Right renal cortex interstitium (tissue), 3 donors: ENCODE measurements at places on chromosomes 1 and 21. TPM values are rescaled to one million over a fixed set of nuclear protein-coding genes. Genes with fewer than 3 reads are reported as not detected.
A peak's percentile ranks its signal among the peaks of the same experiment; 100 is the strongest.

DNA sequence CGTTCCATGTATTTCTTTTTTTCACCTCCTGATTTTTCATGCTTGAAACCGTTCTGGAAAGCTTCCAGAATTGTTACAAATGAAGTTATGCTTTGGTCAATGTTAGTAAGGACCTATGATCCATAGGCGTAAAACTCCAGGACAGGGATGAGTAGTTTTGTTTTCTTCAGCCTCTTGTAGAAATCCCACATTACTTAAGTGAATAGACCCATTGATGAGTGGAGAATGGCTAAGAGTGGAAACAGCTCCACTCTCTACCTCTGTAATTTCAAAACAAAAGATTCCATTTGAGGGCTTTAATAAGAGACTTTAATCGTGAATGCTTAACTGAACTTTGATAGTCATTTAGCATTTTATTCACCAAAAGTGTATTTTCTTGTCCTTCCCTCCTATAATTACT, 3.0 kb upstream of the TGFB2 start:
- no peak for DNase-seq

GRCh38 chr1:153387785-153388184, 3.1 kb downstream of the S100A8 start:
- DNase-seq: no peak

DNA sequence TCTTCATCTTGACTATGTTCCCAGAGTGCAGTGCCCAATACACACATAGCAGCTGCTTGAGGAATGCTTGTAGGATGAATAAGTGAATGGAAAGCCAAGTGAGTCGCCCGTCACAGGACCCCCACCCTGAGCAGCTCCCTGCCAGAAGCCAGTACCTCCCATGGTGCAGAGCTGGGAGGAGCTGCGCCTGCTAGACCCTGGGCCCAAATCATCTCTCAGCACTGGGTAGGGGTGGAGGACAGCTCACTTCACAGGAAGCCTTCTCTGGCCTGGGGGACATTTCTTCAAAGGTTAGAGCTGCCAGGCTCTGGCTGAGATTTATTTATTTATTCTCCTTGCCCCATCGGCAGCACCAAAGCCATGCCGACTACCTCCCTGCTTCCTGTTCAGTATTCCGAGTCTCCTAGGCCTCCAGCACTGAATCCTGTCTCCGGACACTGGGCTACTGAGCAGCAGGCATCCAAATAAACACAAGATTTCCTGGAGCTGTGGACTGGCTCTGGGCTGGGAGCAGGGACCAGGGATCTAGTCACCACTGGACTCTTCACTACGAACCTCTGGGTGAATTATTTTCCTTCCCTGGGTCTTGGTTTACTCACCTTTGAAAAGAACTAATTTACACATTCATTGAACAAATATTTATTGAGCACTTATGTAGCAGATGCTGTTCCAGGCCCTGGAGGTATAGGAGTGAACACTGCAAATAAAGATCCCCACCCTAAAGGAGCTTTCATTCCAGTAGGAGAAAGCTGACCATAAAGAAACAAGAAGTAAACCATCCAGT, 187.7 kb downstream of the TRABD2B start:
- DNase-seq: no peak

KCNA2 gene
- polyA plus RNA-seq: 0.30 TPM

DNA sequence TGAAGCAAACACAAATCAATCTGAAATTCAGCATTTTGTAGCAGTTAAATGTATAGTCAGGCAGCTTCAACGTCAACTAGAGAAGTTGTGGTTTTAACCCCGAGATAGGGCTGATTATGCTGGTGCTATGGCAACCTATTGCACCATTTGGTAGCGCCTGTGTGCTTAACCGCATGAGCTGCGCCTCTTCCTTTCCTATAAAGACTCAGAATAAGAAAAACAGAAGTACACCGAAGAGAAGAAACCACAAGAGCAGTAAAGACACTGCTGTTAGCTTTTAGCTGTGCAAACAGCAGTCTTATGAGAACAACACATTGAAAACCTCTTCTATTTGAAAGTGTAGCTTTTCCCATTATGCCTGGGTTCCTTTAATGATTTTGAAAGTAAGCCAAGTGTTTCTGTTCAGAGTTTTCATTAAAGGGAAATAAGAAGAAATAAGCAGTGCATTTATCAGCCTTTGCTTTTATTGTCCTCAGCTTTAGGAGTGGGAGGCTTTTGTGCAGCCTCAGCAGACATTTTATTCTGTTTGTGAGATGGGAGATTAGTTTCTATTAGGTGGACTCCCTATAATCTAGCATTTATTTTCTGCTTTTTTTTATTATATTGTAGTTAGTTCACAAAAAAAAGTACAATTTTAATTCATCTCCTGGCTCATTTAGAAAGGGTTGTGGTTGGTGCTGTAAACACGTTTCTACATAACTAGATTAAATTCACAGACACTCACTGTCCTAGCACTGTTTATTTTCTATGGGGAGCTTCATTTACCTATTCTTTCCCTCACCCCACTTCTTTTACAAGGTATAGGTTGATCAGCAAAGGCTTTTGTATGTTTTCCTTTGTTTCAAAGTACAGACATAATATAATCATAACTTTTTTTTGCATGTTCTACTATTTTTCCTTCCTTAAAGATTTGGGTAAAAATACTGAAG, 43.3 kb downstream of the PTPRC start:
- DNase-seq: peak; percentile 33

DNA sequence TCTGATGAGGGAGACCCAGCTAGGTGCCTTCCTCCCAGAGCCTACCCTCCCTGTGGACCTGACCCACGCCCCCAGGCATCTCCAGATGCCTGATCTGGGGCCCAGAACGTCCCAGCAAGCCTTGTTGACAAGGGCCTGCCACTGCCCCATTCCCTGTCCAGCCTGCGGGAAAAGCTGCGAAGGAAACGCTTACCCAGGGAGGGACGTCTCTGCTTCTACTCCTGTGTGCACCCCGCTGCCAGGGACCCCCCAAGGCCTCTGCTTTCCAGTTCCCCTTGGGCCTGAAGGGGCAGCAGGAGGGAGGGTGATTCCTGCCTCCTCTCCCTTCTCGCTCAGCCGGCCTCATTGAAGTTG, 11.6 kb upstream of the CLSTN1 start:
- no peak for DNase-seq

DNA sequence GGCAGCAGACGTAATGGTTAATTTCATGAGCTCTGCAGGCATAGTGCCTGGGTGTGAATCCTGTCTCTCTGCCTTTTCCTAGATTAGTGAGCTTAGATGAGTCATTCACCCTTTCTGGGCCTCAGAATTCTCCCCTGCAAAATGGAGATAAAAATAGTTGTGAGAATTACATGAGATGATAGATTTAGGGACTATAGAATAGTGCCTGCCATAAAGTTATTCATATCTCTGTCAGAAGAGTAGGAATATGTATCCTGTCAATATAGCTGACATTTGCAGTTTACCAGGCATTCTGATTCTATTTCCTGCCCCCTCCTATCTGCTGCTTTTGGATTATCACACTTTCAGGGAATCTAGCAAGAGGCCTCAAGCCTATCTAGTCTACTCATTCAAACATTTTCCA, 112.0 kb downstream of the PDE4B start:
- no peak for DNase-seq

- no peak for DNase-seq
Observed at GRCh38 chr1:7400566-7400965, 370.5 kb upstream of the VAMP3 start.

- no peak for DNase-seq
Observed at GRCh38 chr1:25825605-25826004, 5.9 kb downstream of the MTFR1L start.

CCDC24 gene
- polyA plus RNA-seq: 14.4 TPM

DNA sequence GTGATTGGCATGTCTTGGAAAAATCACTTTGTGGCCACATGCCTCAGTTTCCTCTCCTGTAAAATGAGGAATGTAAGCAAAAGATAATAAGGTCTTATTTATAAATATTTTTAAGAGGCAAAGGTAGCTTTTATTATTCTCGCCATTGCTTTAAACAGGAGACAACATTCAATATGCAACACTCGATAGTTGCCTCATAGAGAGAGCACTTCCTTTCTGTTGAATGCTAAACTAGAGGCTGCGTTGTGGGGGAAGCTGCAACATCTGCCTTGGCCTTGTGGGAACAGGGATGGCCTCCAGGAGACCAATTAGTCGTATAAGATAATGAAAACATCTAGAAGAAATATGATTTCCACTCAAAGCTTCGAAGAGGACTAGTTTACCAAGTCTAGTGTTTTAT, 3.5 kb downstream of the OSCP1 start:
- no peak for DNase-seq

NR5A2 gene
- polyA plus RNA-seq: 2.5 TPM

GRCh38 chr1:246595146-246595545, 28.9 kb downstream of the CNST start:
- no peak for DNase-seq

GRCh38 chr1:111565079-111565478, 54.5 kb upstream of the RAP1A start:
- no peak for DNase-seq

DNA sequence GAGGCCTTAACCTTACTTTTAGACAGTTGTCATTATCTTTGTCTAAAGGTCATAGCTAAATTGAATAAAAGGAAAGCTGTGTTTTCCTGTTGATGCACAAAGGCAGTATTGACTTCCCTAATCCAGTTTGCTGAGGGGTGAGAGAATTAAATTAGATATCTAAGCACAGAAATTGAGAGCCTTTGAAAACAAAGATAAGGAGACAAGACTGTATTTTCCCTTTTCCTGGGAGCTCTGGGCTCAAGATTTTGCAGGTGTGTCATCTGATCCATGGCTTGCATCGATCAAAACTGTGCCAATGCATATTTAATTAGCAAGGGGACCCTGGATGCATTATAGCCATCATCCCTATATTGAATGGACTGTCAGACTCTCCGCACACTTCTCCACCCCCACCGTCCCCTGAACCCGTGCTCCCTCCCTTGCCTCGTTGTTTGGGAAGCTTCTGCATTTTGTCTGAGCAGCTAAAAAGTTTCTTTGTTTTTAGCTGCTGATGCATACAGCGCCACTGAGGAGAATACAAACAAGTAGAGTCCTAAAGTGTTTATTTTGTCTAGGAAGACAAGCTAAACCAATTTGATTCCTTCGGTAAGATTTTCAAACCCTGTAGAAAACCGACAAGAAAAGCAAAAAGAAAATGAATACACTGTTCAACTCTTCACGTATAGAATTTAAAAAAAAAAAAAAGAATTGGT, 186.3 kb downstream of the NFIA start:
- no peak for DNase-seq

PDPN gene
- 16.2 TPM for polyA plus RNA-seq

CFAP107 gene
- polyA plus RNA-seq: 1.5 TPM

DNA sequence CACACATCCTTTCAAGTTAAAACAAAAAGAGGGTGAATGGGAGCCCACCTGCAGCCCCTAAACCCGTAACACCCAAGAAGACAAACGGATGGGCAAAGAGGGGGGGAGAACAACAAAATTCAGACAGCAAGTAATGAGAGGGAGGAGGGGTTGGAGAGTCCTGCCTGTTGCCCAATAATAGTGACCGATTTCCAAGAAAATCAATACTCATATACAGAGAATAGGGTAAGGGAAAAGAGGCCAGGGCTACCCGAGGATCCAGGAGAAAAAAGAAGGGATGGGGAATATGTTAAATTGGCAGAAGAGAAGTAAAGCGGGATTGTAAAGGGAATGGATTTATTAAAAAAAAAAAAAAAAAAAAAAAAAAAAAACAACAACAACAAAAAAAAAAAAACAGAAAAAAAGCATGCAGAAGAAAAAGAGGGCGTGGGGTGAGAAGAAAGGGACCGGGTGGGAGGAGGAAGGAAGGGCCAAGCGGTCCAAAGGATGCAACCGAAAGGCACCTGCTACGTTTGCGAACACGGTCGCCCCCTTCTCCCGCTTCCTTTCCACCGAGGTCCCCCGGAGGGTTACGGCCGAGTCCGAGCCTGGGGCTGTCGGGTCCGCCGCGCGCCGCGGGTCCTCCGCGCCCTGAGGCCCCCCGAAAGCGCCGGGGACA, 930 bp downstream of the SLC30A10 start:
- DNase-seq: no peak

DNA sequence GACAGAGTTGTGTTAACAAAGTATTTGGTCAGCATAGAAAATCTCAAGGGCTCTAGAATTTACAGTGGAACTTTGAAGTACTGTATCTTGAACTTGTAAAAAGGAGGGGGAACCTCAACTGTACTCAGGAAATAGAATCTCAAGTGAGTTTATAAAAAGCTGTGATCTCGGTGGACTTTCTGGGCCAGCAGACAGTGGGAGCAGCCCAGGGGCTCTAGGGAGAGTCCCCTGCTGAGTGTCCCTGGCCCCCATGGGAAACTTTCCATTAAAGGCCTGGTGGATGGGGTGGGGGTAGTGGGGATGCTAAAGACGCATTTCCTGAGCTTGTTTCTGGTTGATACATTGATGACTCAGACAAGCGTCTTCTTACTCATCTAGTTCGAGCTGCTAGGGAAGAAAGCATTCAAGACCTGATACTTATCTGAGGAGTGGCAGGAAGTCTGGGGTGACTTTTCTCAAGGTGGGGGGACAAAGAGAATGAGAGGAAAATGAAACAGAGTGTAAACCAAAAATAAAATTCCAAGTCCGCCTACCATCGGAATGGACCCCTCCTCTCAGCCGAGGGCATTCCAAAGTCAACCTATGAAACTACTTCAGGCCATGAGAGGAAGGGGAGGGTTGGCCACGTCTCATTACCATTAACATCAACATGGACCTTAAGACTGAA, 65.5 kb downstream of the NID1 start:
- DNase-seq: no peak

DNA sequence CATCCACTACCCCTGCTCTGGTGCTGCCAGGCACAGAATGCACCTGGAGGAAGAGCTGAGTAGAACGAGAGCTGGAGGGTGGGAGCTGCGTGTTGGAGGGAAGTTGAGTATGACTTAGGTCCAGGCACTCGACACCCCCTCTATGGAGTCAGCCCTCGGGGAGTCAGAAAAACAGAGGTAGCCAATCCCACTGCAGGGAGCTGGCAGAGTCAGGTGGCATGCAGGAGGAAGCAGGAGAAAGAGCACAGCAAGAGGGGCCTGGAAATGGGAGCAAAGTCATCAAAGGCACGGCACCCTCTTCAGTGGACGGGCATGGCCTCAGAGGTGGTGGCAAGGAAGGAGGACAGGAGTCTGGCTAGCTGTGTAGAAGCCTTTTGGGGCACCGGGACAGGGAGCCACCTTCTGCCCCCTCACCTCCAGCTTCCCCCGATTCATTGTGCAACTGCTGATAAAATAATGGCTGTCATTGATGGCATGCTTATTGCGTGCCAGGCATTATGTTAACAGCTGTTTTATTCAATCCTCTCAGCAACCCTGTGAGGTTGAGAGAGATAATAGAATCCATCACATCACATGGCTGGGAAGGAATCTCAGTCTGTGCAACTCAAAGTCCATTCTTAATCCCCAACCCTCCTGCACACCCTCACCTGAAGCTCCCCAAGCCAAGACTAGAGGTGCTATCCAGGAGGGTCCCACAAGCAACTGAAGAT, 42.0 kb downstream of the C1orf198 start:
- no peak for DNase-seq

DNA sequence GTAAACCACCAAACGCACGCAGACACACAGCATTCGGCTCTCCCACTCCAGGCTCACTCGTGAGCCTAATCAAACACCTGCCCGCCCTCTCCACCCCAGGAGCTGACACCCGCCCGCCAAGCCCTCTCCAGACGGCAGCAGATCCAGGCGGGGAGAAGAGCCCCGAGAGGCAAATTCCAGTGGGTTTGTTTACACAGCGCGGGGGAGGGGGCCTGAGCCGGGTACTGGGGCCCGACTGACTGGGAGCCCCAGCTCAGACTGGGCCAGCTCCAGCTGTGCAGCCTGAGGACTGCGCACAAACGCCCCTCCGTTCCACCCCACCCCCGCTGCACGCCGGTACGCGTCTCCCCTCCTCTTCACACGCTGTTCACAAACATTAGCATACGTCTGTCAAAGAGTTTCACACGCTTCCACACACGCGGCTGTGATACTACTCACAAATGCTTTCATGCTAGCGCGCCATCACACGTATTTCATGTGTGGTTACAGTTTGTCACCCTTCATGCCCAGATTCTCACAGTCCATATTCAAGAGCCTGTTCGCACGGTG, 1.0 kb upstream of the EFNA1 start:
- no peak for DNase-seq
